T-helper 17 cell (primary cell): ENCODE measurements at places on chromosomes 6 and 20.

DNA sequence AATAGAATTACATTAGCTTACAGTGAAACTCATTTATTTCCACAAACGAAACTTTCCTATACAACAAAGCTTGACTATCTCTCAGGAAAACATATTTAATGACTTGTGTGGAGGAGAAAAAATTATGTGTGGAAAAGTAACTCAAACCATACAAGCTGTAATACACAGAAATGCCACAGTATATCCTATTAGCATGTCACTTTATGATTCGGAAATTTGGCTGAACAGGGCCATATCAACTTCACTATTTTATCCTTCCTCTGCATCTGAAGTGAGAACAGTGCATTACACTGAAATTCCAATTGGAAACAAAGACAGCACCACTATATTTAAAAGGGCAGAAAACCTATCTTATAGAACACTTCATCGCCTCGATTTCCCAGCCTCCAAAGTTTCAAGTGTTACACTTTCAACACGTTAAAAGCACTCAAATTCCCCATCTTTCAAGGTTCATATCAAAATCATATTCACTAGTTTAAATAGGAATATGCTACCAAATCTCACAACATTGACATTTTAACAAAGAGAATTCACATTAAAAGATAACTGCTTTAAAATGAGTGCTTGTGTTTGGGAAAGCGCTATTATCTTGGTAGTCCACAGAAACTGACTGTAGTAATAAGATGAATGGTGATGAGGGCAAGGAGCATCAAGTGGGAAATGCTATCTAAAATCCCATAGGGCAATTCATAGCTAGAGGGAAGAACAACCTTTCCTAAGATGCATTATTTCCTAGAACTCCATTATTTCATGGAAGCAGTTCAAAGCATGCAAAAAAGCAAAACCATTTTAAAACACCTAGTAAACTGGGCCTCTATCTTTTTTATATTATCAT is 1.8 kb downstream of the REV3L start:
- DNase-seq, result no peak

DNA sequence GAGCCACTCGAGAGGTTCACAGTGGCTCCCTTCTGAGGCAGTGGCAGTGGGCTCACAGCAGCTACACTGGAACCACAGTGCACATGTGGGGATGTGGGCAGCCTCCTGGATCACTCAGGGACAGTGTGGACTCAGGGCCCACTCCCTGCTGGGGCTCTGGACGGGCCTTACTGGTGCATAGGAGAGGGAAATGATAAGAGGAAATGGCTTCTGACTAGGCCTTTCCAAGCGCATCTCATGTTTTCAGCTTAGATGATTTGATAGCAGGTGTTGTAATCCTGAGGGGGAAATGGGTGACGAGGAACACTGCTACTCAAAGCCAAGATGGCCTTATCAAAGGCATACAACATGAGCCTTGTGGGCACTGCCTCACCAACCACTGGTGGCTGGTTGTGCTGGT is 44.0 kb downstream of the PANK2 start:
- no peak for DNase-seq

DNA sequence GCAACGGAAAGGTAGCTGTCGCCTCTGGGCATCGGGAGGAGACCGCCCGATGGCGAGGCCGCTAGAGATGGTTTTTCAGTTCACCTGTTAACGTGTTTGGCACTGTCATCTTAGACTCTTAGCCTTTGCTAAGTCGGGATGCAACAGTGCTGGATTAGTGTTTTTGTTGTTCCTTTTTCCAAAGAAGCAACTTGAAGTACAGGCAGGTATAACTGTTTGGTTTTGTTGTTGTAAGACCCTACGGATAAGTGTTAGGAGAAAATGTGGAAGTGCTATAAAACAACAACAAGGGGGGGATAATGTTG is 723 bp downstream of the MANEA start:
- DNase-seq, result no peak

DNA sequence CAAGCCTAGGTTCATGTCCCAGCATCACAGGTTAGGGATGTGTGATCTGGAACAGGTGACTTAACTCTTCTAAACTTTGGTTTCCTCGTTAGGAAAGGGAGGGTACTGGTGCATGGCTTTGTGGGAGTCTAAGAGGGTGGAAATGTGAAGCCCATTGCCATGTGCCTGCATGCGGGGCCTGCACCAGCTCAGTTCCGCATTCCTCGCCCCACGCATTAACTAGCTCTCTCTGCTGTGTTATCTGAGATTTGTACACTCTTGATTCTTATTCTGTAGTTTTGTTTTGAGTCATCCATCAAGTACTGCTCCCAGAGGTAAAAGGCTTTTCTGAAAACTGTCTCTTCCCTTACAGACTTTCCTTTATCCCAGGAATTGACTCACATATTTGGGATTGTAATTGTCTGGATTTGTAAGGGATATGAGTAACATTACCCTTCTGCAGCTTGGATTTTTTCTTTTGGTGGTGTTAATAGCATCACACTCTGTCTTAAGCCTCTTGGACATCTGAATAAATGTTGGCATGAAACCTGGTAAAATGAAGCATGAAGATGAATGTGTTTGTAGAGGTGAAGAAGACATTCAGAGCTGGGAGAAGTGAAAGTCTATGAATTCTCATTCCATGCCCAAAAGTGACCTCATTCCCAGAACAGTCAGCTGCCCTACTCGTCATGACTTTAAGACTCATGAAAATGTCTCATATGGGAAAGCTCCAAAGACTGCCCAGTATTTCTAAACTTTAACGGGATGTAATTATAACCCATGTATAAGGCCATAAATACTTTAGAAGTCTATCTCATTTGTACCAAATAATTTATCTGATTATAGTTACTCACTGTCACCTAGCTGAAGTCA is 357.3 kb downstream of the FOXA2 start:
- DNase-seq, result no peak

DNA sequence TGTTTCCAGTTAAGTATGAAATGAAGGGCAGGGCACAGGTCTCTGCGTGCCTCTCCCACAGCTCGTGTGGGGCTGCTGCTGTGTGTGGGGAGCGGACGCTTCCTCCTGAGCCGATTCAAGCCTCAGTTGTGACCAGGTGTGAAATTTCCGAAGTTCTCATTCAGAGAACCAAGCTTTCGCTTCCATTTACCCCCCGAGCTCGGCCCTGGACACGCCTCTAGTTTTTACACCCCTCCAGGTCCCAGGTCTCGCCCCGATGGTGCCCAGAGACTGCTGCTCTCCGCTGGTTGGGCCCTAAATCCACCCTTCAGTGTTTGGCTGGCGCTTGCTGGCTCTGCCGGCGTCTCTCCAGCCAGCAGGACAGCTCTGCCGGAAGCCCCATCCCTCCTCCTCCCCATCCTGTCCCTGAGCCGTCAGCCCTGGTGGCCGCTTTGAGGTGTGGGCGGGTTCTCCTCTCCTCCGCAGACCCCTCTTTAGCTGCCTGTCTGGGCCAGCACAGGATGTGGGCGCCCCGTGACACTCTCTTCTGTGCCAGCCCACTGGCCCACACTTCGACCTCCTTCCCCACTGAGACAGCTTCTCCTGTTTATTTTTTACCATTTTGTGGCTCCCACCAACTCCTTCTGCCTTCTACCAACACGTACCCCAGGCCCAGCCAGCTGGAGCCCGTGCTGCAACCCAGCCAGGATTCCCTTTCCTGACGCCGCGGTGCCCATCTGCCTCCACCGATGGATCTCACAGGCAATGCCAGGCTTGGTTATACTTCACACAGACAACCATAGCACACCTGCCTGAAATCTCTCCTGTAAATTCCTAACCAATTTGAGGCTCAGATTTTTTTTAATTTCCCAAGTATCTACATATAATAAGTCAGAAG is 142.8 kb downstream of the DLL1 start:
- DNase-seq, result no peak

DNA sequence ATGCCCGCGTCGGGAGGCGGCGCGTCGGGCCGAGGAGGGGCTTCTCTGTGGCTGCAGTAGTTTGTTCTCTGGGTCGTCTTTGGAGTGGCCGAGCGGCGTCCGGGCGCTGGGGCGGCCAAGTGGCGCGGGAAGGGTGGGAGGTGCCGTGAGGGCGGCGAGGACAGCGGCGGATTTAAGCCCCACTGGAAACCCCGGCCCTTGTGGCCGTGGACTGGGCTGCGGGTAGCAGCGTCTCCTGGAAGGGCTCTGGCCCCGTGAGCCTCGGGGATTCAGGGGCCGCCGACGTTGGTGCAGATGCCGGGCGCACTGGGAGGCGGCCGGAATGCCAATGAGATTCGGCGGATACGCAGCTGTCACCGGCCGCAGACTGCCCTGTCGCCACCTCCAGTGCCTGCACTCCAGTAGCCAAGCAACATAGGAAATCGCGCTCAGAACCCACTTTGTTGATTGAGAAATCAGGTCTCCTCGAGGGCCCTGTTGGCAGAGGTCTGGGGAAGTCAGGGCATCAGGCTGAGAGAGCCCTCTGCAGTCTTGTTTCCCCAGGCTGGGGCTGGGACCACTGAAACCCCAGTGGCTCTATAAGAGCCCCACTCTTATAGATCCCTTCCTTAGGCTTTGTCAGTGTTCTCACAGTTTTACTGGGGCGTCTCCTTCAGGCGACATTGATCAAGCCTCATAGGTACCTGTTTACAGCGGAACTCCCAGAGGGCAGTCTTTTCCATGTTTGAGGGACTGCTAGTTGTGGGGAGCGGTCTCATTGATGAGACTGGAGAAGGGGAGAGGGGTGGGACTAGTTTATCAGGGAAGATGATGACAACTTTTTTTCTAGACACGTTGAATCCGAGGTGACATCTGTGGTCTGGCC is 642 bp downstream of the GZF1 start:
- no peak for DNase-seq

DNA sequence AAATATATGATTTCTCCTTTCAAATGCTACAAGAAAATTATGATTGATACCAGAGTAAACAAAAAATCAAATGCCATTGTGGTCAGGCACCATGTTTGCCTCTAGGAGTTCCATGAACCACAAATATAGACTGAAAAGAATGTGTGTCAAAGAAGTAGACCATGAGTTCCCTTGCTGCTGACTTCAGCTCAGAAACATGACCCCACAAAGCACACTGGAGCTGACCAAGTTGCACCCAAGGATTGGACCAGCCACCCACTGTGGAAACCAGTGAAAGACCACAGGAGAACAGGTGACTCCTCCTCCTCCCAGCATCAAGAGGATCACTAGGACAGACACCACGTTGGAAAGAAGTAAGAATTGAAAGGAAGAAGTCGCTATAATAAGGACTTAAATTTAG is 90.8 kb upstream of the TENT5A start:
- no peak for DNase-seq

DNA sequence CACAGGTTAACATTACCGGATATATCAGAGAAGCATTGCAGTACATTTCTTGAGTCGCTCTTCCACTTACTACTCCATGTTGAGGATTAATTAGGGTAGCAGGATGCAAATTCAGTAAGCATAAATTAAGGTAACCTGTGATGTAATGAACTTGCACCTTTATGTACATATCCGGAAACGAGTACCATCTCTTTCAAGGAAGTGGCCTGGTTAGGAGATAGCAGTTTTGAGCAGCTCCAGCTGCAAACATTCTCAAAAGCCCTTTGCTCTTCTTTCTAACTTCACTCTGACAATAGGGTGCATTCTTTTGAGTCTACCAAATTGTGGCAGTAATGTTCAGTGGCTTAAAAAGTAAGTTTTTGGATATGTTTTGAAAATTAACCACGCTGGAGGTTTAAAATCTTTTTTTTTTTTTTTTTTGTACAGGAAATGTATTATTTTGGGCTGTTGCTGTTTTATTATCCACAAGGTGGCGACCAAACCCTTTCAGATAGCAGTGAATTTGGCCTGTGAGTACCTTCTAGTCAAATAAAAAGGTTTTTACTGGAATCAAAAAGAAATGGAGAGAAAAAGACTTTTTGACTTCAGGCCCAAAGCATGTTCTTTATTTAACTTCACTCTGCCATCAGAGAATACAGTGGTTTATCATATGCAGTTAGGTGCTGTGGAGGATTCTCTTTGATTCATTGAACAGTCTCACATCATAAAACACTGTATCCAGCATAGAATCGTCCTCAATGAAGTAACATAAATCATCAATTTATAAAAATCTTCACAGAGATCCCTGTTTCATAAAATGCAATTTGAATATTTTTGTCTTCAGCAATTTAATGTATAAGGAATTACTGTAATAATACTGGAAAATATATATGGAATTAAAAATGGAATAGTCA is 8.9 kb downstream of the FAM217B start:
- no peak for DNase-seq

GRCh38 chr6:11221623-11222384 is 10.7 kb downstream of the NEDD9 start:
- no peak for DNase-seq

GRCh38 chr20:18011482-18011881 is 42.7 kb downstream of the MGME1 start:
- DNase-seq, result no peak

- DNase-seq, result no peak
Measured at GRCh38 chr6:94133106-94133505, 713.7 kb upstream of the EPHA7 start.

GRCh38 chr20:59718751-59719150 is 114.4 kb downstream of the PHACTR3 start:
- DNase-seq, result no peak

DNA sequence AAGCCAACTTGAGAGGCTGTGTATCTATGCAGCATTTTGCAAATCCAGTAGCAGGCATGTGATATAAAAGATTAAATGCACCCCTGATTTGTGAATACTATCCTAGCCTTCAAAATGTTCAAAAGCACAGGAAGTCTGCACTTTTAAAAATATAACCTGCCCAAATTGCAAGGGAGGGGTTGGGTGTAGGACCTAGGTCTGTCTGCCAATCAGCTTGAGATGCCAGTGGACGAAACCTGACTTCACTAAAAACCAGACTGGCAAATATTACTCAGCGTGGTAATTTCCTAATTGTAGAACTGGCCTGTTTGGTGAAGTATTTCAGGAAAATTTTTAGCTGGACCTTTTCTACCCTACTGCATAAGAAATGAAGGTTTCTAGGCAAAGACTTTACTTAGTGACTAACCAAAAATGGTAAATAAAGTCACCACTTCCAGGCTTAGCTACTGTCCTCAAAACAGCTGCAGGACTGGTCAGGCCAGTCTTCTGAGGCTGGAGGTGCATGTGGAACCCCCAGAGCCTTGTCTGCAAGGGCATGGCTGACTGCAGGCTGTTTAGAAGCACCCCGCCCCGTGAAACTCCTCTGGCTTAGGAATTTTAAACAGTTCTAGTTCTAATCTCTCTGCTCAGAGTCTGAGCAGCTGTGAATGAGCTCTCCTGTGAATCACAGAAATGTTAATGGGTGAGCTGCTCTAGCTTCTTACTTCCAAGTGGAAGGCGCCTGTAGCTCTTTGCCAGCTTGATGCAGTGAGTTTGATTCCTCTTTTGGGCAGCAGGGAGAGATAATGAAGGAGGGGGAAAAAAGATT is 104.4 kb upstream of the ESR1 start:
- DNase-seq, result no peak

- DNase-seq, result no peak
Measured at GRCh38 chr20:37893566-37894241, 9.2 kb upstream of the VSTM2L start.
